ENCODE measurements at places on chromosomes 3 and 15.
A peak's percentile ranks its signal among the peaks of the same experiment; 100 is the strongest.

DNA sequence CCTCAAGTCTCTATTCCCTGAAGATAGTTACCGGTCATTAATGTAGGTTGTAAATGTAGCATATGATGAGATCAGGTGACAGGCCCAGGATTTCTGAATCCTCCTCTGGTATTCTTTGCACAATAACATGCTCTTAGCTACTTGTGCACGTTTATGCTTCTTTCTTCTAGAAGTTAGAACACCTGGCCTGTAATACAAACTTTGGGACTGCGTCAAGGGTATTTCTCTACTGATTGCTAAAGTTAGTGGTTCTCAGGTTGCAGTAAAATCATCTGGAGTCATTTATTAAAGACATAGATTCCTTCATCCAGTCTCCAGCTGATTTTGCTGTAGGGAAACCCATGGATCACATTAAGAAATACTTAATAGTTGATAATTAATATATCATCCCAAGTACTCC is 48.0 kb downstream of the UNC13C start:
- no peak for DNase-seq

- DNase-seq = no peak
Measured at GRCh38 chr15:26261966-26262365, 398.8 kb upstream of the ATP10A start.

GRCh38 chr15:62941699-62942098 is 100.8 kb upstream of the TPM1 start:
- DNase-seq = no peak

GRCh38 chr3:136069933-136070332 is 104.4 kb downstream of the PPP2R3A start:
- DNase-seq = no peak

DNA sequence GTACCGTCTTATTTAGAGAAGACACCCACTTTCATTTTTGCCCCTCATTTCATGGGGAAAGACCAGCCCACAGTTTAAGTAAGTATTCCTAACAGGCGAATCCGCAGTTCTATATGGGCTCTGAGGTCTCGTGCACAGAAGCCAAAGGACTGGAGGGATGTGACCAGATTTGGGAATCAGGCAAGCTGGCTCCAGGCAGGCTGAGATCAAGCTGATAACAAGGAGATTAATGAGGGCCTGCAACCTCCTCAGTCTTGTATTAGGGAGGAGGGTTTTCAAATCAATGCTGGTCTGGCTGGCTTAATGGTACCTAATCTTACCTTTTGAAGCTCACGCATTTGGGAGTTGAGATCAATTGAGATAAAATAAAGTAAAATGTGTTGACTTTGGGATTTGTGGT is 15.3 kb downstream of the ST8SIA2 start:
- no peak for DNase-seq

DNA sequence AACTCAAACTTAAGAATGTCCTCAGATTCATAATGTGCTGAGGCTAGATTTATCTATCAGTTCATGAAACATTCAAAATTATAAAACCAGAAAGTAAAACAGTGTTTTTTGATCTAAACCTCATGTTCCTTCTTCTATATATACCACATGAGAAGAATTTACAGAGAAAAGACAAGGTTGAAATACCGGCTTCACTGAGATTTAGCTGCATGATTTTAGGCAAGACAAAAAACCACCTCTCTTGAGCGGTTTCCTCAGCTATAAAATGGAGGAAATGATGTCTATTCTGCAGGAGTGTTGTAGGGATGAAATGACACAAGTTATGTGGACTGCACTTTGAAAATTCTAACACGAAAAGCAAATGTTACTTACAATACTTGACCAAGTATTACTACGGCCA is 80.6 kb upstream of the FOXB1 start:
- DNase-seq = no peak

- DNase-seq = no peak
Measured at GRCh38 chr3:101796077-101796680, 17.2 kb downstream of the NXPE3 start.

GRCh38 chr15:71248386-71248785 is 133.1 kb downstream of the THSD4 start:
- DNase-seq = no peak

- no peak for DNase-seq
Measured at GRCh38 chr15:70967646-70968045, 75.0 kb downstream of the LRRC49 start.

- DNase-seq = no peak
Measured at GRCh38 chr3:48518069-48518468, 14.1 kb upstream of the SHISA5 start.

- DNase-seq = no peak
Measured at GRCh38 chr15:88126695-88127431, 129.7 kb downstream of the NTRK3 start.

DNA sequence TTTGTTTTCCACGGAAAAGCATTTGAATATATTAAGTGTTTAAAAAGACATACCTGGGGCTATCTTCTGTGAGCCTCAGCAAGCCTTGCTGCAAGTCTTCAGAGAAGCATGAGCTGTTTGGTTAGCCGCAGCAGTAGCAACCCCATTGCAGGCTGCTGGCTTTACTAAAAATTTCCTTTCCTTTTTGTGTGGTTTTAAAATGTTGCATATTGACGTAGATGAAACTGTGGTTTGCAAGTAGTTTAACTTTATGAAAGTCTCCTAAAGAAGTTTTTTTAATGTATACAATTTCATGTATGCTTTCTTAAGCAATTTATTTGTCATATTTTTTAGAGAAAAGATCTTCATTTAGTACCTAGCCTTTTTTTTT is at the start of gene GPR171:
Gene GPR171 (minus strand): TSS at position 166 of the 370 bp plus-strand sequence. CDS start 3,830 bp downstream, outside the sequence.
- DNase-seq = no peak

- DNase-seq = no peak
Measured at GRCh38 chr15:48354694-48355303, 23.6 kb downstream of the DUT start.

- peak; percentile 11 for DNase-seq
Measured at GRCh38 chr15:70281261-70281810, 183.6 kb upstream of the TLE3 start.

GRCh38 chr3:2246873-2247648 is 148.4 kb downstream of the CNTN4 start:
- no peak for DNase-seq

DNA sequence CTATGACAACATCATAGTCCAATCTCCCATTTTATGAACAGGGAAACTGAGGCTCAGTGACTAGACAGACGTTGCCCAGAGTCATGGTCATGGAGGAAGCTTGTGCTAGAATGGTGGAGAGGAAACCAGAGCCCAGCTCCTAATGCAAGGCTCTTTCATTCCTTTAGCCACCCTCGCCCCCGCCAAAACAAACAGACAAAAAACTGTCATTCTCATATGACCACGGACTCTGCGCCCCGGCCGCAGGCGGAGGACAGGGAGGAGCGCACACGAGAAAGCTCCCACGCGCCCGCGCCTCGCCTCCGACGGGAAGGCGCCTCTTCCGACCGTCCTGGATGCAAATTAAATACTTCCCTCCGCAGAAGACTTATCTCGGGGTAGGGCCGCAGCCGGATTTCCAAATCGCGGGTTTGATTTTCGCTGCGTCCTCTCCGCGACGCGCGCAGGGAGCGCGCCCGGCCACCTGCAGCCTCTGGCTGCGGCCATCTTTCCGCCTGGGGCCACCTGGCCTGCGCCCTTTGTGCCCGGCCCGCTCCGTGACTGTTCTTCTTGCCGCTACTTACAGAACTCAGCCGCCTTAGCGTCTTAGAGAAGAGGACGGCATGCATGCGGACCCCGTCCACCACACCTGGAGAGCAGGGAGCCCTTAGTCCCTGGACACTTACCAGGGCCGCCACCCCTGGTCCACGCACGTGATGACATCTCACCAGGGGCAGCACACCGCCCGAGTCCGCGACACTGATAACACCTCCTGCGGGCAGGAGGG is 670 bp upstream of the ATP13A3 start:
- peak; percentile 50 for DNase-seq

DNA sequence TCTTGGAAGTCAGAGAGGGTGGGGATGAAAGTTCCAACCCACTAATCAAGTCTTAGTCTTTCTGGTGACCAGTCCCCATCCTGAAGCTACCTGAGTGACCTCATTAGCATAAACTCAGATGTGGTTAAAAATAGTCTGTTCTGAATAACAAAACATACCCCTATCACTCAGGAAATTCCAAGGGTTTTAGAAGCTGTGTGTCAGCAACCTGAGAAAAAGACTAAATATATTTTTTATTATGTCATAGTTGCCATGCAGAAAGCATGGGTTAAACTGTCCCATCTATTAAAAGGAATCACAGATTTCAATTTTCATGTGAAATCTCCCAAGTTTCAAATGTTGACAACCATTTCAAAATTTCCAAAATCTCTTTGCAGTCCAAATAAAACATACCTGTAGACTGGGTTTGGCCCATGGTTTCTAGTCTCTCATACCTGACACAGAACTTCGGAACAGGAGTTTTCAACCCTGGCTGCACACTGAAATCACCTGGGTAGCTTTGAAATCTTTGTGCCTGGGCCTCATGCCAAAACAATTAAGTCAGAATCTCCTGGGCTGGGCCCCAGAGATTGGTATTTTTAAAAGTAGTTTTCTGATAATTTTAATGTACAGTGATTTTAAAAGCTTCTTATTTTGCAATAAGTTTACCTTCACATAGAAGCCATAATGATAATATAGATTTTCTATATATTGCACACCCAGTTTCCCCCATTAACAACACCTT is 476.3 kb downstream of the RBMS3 start:
- no peak for DNase-seq

DNA sequence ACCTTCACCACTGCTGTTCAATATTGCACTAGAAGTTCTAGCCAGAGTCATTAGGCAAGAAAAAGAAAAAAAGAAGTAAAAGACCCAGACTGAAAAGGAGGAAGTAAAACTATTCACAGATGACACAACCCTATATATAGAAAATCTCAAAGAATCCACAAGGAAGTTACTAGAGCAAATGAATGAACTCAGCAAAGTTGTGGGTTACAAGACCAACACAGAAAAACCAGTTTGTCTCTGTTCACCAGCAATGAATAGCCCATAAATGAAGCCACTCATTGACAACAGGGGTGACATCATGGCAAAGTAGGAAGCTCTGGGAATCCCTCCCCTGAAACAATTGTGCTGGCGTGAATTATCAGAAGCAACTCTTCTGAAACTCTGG is 4.6 kb downstream of the CFAP100 start:
- DNase-seq = no peak

DNA sequence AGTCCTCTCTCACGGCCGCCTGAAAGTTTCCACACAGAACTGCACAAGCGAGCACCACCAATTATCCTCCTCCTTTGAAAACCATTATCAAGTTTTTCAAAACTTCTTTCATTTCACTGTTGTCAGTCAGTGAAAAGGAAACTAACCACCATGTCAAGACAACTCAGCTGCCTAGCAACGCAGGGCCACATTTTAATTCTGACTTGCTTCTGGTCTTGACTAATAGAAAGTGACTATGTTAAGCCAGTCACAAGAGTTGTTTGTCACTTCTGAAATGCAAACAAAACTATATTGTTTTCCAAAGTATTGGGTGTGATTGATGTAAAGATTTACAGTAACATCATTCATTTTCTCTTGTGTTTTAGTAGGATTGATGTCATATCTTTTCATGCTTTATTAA is 612.8 kb upstream of the AGTR1 start:
- no peak for DNase-seq

- no peak for DNase-seq
Measured at GRCh38 chr3:143206955-143207337, 87.4 kb downstream of the CHST2 start.

DNA sequence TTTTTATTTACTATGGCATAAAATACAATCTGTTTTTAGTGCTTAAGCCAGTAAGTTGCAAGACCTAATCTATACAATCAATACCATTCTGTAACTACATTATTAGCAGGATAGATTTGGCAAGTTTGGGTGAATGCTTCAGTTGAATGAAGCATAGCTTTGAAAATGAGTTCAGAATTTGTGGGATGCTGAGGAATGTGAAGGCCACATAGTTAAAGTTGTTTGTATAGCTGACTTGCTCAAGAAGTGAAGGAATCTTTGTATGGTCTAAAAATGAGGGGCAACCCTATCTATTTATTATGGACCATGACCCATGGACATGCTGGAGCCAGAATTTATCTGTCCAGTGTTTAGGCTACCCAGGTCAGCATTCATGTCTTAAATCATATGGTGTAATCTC is 58.5 kb downstream of the CRYBG3 start:
- no peak for DNase-seq

DNA sequence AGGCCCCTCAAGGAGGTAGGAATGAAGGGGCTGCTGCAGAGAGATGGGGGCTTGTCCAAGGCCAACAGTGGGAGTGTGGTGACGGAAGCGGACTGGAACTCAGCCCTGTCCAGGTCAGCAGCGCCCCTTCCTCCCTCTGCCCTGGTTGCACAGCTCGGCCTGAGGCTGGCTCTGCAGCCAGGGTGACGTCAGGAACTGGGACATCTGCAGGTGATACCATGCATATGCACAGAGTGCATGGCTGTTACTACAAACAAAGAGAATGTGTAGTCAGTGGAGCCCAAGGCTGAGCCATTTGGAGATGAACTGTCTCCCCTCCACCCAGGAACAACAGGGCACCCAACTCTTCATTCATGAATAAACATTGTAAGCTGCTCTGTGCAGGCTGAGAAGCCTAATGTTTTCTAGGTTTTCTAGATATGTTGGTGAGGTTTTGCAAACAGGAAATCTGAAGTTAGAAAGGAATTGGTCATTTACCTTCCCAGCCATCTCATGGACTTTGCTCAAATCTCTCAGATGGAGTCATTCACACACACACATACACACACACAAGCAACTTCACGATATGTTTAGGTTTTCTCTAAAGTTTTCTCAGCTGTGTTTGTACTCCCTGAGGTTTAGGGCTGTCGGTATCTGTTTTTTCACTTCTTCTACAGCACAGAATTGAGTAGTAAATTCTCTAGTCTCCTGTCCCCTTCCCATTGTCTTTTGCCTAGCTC is 117.2 kb downstream of the TLE3 start:
- DNase-seq = no peak

- DNase-seq = peak; percentile 21
Measured at GRCh38 chr15:67832031-67832551, 6.8 kb downstream of the SKOR1 start.

- no peak for DNase-seq
Measured at GRCh38 chr3:550471-550870, 353.9 kb downstream of the CHL1 start.

- no peak for DNase-seq
Measured at GRCh38 chr3:183208260-183208659, 44.8 kb upstream of the B3GNT5 start.

GRCh38 chr15:29740692-29741311 is 81.5 kb downstream of the TJP1 start:
- no peak for DNase-seq

DNA sequence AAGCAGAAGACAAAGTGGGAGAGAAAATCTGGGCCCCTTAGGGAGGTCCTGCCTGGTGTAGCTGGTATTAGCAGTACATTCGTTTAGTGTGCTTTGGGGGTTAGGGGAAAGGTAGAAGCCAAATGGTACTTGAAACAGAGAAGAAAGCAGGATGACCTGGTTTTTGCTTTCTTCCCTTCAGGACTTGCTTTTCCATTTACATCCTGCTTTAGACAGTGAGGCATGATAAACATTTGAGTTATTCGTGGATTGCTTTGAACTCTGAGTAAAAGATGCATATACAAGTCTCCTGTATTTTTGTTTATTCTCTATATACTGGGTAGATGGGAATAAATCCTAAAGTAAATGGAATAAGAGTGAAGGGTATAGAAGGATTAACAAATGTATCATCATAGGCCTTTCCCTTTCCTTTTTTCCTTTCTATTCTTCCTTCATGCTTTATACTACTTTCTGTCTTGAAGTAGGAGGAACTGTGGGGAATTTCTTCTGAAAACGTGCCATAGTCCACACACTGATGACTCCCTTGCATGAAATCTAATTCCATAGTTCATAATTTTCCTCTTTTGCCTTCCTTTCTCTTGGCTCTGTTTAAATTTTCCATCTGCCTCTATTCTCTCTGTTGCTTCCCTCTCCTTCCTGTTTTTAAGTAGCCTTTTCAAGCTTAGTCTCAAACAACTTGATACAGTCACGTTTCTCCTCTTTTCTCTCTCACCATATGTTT is 139.5 kb upstream of the RBMS3 start:
- DNase-seq = peak; percentile 31
